ENCODE measurements at places on chromosomes 12 and 14. TPM values are rescaled to one million over a fixed set of nuclear protein-coding genes. Genes with fewer than 3 reads are reported as not detected.

The SPX gene
- total RNA-seq, result 10.7 TPM

The DAZAP2 gene
- total RNA-seq, result 169 TPM

The MANSC4 gene
- 0.14 TPM for total RNA-seq

- H3K4me1 ChIP-seq, result peaks cover 41% of the 10 kb centered on the region
- H3K4me3 ChIP-seq, result no peak overlapping the region
- peaks cover 26% of the 10 kb centered on the region for H3K27me3 ChIP-seq
- H3K27ac ChIP-seq, result no peak overlapping the region
- peaks cover 4% of the 10 kb centered on the region for H3K36me3 ChIP-seq
- DNase-seq, result no peak
These were observed 1.2 kb downstream of the METTL1 start for GRCh38 chr12:57770734-57771133.

GRCh38 chr12:84785281-84785680 is 127.3 kb downstream of the SLC6A15 start:
- H3K27ac ChIP-seq, result no peak overlapping the region
- no peaks in the 10 kb centered on the region for H3K4me1 ChIP-seq
- no peaks in the 10 kb centered on the region for H3K36me3 ChIP-seq
- no peak overlapping the region for H3K4me3 ChIP-seq
- no peaks in the 10 kb centered on the region for H3K27me3 ChIP-seq
- no peak for DNase-seq

DNA sequence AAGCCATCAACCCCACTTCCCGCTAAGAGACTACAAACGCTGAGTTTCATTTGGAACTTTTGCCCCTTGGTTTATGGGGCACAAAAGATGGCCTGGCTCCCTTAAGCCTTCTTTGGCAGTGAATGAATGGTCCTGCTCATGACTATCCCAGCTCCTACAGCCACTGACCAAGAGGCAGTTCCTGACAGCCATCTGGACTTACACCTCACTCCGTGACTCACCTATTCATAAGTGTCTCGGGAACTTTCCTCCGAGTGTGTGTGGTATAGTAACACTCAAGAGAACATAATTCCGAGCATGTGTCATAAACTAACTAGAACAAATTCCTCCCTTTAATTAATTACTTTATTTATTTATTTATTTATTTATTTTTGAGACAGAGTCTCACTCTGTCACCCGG is 51.9 kb upstream of the NUDT4 start:
- H3K27ac ChIP-seq, result no peak overlapping the region
- no peaks in the 10 kb centered on the region for H3K27me3 ChIP-seq
- DNase-seq, result no peak

DNA sequence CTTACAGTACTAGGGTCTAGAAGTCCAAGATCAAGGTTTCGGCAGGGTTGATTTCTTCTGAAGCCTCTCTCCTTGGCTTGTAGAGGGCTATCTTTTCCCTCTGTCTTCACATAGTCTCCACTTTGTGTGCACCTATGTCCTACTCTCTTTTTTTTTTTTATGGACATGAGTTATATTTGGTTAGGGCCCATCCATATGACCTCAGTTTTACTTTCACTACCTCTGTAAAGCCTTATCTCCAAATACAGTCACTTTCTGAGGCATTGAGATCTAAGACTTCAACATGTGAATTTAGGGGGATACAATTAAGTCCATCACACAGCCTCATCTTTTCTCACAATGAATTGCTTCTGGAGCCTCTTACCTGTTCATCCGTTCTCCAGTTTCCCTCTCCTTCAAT is 5.9 kb upstream of the SPTB start:
- H3K27me3 ChIP-seq, result peaks cover 50% of the 10 kb centered on the region

- H3K27ac ChIP-seq, result no peak overlapping the region
- no peak for DNase-seq
- H3K4me1 ChIP-seq, result no peaks in the 10 kb centered on the region
- no peak overlapping the region for H3K4me3 ChIP-seq
These were observed 32.1 kb downstream of the DMAC2L start for GRCh38 chr14:50344116-50344775.

GRCh38 chr12:75820848-75821578 is 210.6 kb downstream of the PHLDA1 start:
- no peak for DNase-seq
- H3K4me1 ChIP-seq, result no peaks in the 10 kb centered on the region
- no peaks in the 10 kb centered on the region for H3K27me3 ChIP-seq
- H3K36me3 ChIP-seq, result no peaks in the 10 kb centered on the region
- no peak overlapping the region for H3K4me3 ChIP-seq

GRCh38 chr12:120799243-120800045 is 73.8 kb downstream of the ACADS start:
- peaks cover 28% of the 10 kb centered on the region for H3K4me1 ChIP-seq
- peaks cover 6% of the 10 kb centered on the region for H3K36me3 ChIP-seq
- DNase-seq, result no peak
- no peak overlapping the region for H3K4me3 ChIP-seq

GRCh38 chr12:7439579-7440505 is 4.1 kb downstream of the CD163L1 start:
- no peaks in the 10 kb centered on the region for H3K36me3 ChIP-seq
- DNase-seq, result peak; percentile 33
- peaks cover 8% of the 10 kb centered on the region for H3K27me3 ChIP-seq

GRCh38 chr12:108123402-108123801 is 5.7 kb upstream of the WSCD2 start:
- H3K4me1 ChIP-seq, result no peaks in the 10 kb centered on the region
- no peak overlapping the region for H3K27ac ChIP-seq
- no peak overlapping the region for H3K4me3 ChIP-seq
- DNase-seq, result no peak

DNA sequence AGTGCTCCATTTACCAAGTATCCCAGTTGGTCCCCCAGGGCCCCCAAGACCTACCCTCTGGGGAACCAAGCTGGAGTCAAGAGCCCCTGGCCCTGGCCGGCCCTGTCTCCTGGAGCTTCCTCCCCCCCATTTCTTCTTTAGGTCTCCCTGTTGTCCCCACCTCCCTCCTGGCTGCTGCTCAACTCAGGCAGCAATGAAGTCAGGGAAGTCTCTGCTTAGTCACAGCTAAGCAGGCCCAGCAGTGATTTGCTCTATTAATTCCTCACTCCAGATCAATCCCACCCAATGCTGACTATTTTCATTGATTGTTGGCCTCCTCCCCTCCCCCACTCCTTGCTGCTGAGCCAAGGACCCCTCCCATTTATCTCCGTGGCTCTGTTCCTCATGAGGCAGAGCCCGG is 28.3 kb downstream of the VSX2 start:
- no peaks in the 10 kb centered on the region for H3K36me3 ChIP-seq
- H3K4me3 ChIP-seq, result no peak overlapping the region
- no peak for DNase-seq
- no peaks in the 10 kb centered on the region for H3K4me1 ChIP-seq
- H3K27me3 ChIP-seq, result no peaks in the 10 kb centered on the region
- no peak overlapping the region for H3K27ac ChIP-seq

DNA sequence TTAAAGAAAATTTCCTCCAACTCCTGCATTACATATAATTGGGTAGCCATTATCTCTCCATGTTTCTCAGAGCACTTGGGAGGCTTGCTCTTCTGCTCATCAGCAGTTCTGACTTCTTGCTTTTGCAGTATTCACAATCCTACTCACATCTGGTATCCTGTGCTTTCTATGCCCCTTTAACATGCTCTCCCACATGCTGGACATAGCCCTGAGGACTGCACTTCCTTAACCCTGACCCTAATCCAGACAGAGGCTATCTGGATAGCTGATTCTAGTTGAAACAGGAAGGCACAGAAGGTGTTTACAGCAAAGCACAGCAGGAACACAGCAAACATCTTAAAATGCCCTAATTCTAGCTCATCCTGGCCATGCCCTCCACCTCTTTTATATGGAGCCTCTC is 7.3 kb upstream of the CMAS start:
- H3K4me1 ChIP-seq, result no peaks in the 10 kb centered on the region
- H3K4me3 ChIP-seq, result no peak overlapping the region
- no peak for DNase-seq
- no peaks in the 10 kb centered on the region for H3K36me3 ChIP-seq
- H3K27me3 ChIP-seq, result no peaks in the 10 kb centered on the region

DNA sequence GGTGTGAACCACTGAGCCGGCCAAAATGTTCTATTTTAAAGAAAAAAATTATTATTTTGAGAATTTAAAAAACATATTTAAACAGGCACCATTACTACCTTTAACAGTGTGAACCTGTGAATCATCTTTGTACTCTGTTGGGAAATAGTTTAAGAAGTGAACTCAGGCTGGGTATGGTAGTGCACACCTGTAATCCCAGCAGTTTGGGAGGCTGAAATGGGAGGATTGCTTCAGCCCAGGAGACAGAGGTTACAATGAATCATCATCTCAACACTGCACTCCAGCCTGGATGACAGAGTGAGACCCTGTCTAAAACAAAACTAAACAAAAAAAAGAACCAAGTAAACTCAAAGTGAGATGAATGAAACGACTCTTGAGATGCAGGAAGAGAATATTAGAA is 3.1 kb upstream of the WDR89 start:
- DNase-seq, result no peak
- H3K4me3 ChIP-seq, result no peak overlapping the region
- H3K27ac ChIP-seq, result no peak overlapping the region
- peaks cover 3% of the 10 kb centered on the region for H3K36me3 ChIP-seq
- no peaks in the 10 kb centered on the region for H3K27me3 ChIP-seq

GRCh38 chr12:57031138-57031725 is 14.9 kb upstream of the TAC3 start:
- H3K27ac ChIP-seq, result peak overlapping the region; percentile 81
- H3K27me3 ChIP-seq, result no peaks in the 10 kb centered on the region
- no peak overlapping the region for H3K4me3 ChIP-seq
- peak; percentile 48 for DNase-seq
- H3K4me1 ChIP-seq, result peaks cover 37% of the 10 kb centered on the region
- H3K36me3 ChIP-seq, result no peaks in the 10 kb centered on the region

GRCh38 chr14:103527408-103528145 is 1.4 kb upstream of the TRMT61A start:
- no peak overlapping the region for H3K4me3 ChIP-seq
- no peak for DNase-seq
- H3K27ac ChIP-seq, result no peak overlapping the region
- peaks cover 20% of the 10 kb centered on the region for H3K27me3 ChIP-seq

DNA sequence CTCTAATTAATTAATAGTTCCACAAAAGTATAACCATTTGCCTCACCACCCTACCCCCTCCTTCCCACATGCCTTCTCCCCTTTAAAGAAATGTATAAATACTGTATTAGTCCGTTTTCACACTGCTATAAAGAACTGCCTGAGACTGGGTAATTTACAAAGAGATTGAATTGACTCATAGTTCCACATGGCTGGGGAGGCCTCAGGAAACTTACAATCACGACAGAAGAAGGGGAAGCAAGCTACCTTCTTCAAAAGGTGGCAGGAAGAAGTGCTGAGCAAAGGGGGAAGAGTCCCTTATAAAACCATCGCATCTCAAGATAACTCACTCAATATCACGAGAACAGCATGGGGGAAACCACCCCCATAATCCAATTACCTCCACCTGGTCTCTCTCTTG is 8.2 kb upstream of the RESF1 start:
- DNase-seq, result no peak
- H3K4me3 ChIP-seq, result no peak overlapping the region
- peaks cover 10% of the 10 kb centered on the region for H3K4me1 ChIP-seq
- no peak overlapping the region for H3K27ac ChIP-seq
- no peaks in the 10 kb centered on the region for H3K27me3 ChIP-seq
- H3K36me3 ChIP-seq, result no peaks in the 10 kb centered on the region

Measured in thymus (tissue), 14 donors.